ENCODE measurements at places on chromosomes 1 and 21.

DNA sequence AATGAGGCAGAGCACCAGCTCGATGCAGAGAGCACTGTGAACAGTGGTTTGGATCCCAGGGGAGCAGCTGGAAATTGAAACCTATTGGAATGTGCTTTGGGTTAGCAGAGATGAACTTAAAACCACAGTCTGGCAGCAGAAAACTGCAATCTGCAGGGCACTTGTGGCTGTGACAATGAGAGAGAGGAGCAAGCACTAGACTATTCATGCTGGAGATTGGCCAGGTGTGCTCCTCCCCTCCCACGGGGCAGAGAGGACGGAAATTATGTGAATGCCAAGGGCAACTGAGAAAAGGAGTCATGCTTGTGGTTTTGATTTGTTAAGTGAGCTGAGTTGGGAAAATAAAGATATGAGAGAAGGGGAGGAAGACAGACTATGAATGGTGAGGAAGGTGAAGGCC is 38.1 kb downstream of the HSD3B2 start:
- DNase-seq = no peak

- DNase-seq = no peak
Measured at GRCh38 chr1:7658099-7658498, 113.0 kb upstream of the VAMP3 start.

DNA sequence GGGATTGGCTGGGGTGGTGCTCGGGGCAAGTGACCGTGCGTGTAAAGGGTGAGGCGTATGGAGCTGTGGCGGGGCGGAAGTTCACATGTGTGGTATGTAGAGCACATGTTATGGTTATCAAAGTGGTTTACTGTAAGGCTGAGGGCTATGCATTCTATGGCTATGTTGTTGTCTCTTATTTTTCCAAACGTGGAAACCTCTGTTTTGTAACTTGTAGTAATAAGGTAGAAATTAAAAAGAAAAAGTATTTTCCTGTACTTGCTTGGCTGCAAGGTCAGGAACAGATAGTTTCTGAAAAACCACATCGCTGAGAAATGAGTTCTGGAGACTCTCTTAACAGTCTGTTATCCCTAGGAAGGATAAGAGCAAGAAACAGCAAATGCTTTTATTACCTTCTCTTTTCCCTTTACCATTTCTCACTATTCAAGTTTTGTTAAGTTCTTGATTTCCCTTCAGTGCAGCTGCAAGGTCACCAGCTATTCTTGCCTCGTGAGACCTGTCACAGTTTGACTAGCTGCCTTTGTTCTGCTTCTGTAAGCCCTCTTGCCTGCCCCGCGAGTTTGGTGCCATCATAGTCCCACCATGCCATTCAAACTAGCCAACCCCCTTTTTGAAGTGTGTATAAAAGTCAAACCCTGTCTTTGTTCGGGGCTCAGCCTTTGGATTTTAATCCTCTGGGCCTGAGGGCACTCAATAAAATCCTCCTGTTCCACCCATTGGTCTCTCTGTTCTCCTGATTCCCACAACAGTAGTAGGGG is 9.5 kb downstream of the RNU1-2 start:
- peak; percentile 56 for DNase-seq

GRCh38 chr1:156123356-156124196 is 9.1 kb downstream of the LMNA start:
- DNase-seq = peak; percentile 93

DNA sequence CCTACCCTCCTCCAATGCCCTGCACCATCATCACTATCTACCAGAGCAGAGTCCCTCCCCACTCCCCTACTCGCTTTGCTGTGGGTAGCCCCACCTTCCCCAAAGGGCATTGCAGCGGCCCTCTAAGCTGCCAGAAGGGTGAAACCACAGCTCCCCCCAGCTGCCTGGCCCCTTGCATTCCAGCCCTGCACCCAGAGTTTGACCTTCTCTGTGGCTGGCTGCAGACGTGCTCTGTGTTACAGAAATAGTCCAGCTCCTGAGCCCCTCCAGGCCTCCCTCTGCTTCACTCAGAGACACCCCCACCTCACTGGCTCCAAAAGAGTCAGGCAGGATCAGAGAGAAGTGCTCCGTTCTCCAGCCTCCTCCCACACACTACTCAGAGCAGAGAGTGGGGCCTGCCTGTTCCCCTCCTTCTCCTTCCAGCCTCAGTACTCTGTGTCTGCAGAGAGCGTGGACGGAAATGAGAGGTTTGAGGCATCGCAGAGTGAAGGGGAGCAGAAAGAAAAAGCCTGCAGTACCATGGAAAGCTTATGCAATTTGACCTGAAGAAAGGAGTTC is 63.2 kb downstream of the PLEKHA6 start:
- no peak for DNase-seq
